Activated naive CD4-positive, alpha-beta T cell treated with anti-CD3 and anti-CD28 coated beads, Interleukin-2, amount 50 U/mL, for 16 hours (primary cell): ENCODE measurements at places on chromosomes 5 and 9.

GRCh38 chr5:38369692-38370091 is 111.3 kb downstream of the EGFLAM start:
- DNase-seq: no peak

GRCh38 chr9:91786132-91786896 is 163.7 kb downstream of the ROR2 start:
- DNase-seq: no peak

DNA sequence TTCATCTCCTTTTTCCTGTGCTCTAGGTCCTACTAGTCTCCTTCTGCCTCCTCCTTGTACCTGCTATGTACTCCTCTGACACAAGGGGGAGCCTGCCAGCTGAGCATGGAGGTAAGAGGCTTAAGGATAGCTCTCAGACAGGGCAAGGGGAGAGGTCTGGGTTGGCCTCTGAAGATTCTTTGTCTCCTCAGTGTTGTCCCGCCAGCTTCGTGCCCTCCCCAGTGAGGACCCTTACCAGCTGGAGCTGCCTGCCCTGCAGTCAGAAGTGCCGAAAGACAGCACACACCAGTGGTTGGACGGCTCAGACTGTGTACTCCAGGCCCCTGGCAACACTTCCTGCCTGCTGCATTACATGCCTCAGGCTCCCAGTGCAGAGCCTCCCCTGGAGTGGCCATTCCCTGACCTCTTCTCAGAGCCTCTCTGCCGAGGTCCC is 3.8 kb downstream of the CREB3 start:
- peak; percentile 66 for DNase-seq

- DNase-seq: peak; percentile 11
These were observed 34.3 kb upstream of the RPS23 start for GRCh38 chr5:82312373-82312856.

GRCh38 chr5:124905256-124906130 is 159.1 kb upstream of the ZNF608 start:
- DNase-seq: no peak

DNA sequence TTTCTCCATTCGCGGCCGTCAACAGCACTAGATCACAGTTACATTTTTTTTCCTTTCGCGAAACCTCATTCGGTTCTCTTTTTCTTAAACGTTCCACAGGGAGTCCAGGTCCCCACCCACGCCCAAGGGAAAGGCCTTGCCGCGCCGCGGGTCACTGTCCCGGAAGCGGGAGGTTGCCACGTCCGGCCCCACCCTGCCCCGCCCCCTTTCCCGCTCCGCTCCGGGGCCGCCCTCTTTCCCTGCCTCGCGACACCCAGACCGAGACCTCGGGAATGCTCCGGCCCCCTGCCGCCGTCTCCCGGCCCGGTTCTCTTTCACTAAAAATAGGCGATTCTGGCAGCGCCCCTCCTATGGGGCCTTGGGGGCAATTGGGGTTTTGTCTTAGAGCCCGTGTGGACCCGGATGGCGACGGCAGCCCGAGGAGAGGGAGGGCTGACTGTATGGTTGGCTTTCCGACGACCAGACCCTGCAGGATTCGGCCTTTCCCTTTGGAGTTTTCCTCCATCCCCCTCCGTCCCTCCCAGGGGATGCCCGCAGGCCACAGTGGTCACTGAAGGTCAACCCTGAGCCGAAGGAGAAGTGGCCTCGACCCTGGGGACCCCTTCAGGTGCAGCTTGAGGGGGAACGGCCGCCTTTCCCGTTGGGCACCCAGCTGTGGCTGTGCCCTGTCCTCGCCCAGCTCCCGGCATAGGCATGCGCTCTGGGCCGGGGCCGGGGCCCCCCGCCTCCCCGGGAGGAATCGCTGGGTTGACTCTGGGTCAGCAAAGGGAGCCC is 2.8 kb upstream of the RACK1 start:
- peak; percentile 67 for DNase-seq

DNA sequence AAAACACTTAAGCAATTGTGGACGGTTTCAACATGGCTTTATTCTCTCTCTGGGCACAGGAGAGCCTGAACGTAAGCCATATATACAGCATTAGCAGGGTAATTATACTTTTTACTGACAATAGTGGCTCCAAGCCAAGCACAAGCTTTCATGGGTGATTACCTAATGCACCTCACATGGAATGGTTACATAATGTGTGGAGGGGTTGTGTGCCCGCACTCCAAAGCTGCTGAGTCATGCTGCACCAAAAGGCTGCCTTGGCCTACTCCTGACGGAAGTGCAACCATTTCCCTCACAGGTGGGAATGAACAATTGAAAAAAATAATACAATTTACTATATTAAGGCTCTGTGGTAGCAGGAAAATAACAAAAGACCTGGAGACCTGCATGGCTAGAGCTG is 86.5 kb upstream of the ATP10B start:
- DNase-seq: no peak

GRCh38 chr5:127583866-127584265 is 65.0 kb upstream of the CTXN3 start:
- DNase-seq: no peak

GRCh38 chr5:20605732-20606525 is 617.9 kb upstream of the CDH18 start:
- DNase-seq: no peak

DNA sequence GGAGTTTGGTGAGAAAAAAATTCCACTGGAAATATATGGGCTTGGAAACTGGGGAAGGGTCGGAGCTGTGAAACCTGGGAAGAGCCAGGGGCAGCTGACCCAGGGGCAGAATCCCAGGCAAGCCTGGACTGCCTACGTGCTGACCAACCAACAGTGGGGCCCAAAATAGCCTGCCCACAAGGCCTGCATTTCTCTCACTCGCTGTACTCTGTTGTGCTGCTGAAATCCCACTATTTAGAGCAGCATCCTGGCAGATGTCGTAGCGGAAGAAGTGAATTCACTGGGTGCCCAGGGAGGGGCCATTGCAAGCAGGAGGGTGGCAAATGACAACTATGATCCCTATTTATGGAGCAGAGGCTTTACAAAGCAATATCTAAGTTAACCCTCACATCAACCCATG is 9.5 kb downstream of the GDNF start:
- DNase-seq: no peak

- no peak for DNase-seq
These were observed 129.4 kb downstream of the LPAR1 start for GRCh38 chr9:110908894-110909293.

GRCh38 chr5:96756985-96757384 is 50.8 kb downstream of the ERAP1 start:
- DNase-seq: no peak

DNA sequence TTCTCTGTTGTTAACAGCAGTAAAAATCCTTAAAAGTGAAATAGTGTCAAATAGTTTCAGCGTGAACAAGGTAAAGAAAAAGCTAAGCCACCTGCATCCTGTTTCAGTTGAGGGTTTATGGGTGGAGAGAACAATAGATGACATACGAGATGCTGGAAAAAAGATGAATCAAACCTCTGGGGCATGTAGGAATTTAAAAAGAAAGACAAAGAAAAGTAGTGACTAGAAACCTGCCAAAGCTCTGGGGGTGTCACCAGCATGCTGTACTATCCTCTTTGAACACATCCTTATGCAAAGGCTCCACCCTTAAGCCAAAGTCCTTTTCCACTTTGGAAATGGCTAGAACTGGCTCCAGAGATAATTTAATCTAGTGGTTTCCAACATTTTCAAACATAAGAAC is 22.2 kb downstream of the SCAI start:
- DNase-seq: no peak

GRCh38 chr9:3028535-3028934 is 184.6 kb upstream of the PUM3 start:
- no peak for DNase-seq

- no peak for DNase-seq
These were observed 531.1 kb downstream of the RASEF start for GRCh38 chr9:82531795-82532194.

GRCh38 chr9:77901771-77902170 is 129.8 kb downstream of the GNAQ start:
- DNase-seq: no peak

GRCh38 chr5:163408311-163408923 is 29.0 kb upstream of the CCNG1 start:
- DNase-seq: peak; percentile 54

GRCh38 chr5:36199620-36200019 is 42.1 kb downstream of the NADK2 start:
- DNase-seq: no peak

GRCh38 chr9:111974092-111974681 is 77.6 kb downstream of the UGCG start:
- no peak for DNase-seq

- no peak for DNase-seq
These were observed 86.0 kb downstream of the ANGPTL2 start for GRCh38 chr9:127036437-127036836.

DNA sequence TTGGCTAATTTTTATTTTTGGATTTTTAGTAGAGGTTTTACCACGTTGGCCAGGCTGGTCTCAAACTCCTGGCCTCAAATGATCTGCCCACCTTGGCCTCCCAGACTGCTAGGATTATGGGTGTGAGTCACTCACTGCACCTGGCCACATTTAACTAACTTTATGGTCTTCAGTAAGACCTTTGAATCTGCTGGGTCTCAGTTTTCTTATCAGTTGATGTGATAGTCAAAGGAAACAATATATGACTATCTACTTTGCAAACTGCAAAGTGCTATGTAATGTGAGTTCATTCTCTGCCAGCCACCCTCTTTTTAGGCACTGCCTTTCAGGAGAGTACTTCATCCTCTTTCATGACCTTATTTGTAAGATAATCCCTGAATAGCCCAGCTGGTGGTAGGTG is 474.7 kb downstream of the PDE4D start:
- no peak for DNase-seq

DNA sequence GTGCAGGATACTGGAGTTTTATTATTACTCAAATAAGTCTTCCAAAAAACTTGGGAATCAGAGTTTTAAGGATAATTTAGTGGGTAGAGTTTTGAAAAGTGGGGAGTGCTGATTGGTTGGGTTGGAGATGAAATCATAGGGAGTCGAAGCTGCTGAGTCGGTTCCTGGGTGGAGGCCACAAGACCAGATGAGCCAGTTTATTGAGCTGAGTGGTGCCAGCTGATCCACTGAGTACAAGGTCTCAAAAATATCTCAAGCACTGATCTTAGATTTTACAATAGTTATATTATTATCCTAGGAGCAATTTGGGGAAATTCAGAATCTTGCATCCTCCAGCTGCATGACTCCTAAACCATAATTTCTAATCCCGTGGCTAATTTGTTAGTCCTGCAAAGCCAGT is 804.9 kb upstream of the SEMA6A start:
- DNase-seq: no peak

- DNase-seq: no peak
These were observed 3.2 kb downstream of the ELL2 start for GRCh38 chr5:95958310-95959014.

DNA sequence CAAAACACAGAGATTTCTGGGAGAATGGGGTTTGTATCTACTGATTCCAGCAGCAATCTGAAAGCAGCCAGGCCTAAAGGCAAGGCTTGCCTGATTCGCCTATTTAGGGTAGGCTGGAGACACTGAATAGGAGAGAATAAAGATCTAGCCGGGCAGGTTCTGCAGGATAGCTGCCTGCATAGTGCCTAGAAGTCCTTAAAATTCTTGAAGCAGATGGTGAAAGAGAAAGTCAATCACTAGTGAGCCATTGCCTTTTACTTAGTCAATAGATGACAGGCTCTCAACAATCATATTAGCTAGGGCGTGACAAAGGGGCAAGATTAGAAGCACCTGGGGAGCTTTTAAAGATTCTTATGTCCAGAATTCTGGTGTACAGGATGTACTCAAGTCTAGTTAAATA is 522.7 kb downstream of the HTR1A start:
- DNase-seq: no peak

DNA sequence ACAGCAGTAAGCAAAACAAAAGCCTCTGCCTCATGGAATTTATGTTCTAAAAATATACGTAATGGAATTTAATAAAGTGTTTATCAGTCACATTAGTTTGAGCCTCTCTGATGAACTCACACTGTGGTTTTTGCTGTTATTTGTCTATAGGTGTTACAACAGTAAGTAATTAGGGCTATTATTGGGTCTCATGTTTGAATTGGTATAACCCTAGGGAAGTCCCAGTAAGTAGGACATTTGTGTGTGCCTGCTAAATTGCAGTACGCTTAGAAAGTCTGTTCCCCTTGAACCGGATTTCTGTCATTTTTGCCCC is 197.6 kb downstream of the NR3C1 start:
- no peak for DNase-seq

GRCh38 chr9:69546265-69546664 is 125.9 kb downstream of the APBA1 start:
- no peak for DNase-seq

GRCh38 chr9:136170006-136170901 is 34.7 kb downstream of the LHX3 start:
- peak; percentile 54 for DNase-seq
